ENCODE measurements at places on chromosomes 12 and 14.

- DNase-seq: no peak
These were observed 65.8 kb downstream of the RIC8B start for GRCh38 chr12:106840243-106840642.

GRCh38 chr12:32397696-32398095, 1.7 kb upstream of the FGD4 start:
- no peak for DNase-seq

DNA sequence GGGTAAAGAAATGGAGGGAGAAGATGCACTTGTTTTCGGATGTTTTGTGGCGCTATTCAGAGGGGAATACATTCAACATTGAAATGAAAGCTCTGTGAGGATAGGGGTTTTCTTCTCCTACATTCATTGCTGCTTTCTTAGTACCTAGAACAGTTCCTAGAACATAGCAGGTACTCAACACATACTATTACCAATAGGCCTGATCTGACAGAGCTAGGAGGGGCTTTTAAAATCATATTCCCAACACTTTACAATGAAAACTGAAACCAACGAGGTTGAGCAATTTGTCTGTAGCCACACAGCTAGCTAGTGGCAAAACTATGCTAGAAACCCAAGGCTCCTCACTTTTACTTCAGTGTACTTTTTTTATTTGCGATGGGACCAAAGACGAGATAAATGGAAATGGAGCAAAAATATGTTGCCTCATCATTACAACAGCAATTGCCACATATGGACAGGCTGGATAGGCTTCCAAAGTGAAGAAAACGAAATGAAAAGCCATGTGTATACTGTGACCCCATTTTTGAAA, 23.1 kb upstream of the IL22 start:
- DNase-seq: no peak

DNA sequence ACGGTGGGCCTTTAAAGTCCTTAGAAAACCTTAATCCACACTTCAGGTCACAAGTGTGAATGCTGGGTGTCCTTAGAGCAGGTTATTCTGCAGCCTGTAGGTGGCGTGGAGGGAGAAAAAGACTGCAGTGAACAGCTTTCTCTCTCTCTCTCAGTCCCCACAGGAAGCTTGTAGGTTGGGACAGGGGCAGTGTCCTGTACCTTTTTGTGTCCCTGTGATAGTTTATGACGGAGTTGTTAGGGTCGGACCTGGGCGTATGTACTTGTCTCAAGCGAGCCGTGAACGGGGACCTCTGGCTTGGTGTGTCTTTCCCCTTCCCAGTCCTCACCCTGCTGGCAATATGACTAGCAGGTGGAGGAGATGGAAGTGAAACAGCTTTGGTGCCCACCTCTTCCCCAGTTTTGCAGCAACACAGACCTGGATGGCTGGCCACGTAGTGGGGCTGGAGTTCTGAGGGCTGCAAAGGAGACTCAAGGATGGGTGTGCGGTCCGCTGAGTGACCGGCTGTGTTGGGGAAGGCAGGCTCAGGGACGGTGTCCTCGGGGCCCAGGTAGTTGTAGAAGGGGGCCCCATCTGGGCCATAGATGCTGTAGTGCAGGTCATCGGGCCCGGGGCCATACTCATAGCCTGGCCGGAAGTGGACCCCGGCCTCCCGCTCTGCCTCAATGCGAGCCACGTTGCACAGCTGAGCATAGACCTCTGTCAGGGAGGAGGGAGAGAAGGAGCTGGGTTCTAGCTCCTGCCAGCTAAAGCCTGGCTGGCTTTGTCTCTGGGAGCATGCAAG, 8.9 kb downstream of the ISCA2 start:
- no peak for DNase-seq

DNA sequence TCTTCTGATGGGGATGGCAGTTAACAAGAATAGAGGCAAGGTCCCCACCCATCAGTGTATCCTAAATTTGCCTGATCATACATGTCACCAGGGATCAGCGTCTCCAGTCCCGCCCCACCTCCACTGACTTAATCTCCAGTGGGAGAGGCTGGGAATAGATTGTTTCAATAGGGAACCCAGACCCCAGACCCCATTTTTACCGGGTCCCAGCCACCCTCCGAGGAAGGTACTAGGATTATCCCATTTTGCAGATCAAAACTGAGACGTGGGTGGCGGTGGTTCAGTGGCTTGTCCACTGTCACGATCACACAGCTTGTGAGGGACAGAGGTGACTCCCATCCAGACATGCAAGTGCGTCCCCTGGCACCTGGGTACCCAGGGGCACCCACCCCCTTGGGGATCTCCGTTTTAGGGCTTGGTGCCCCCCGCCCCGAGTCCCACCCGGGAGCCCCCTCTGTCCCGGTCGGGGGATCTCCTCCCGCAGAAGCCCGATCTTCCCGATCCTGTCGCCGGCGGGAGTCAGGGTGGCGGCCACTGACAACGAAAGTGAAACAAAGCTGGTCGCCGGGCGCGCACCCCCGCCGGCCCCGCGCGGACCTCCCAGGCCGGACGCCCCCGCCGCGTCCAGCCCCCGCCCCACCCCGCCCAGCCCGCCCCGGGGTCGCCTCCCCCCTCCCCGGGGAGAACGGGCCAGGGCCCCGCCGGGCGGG, 523 bp downstream of the WSB2 start:
- DNase-seq: no peak

GRCh38 chr12:98909746-98910145, 264.7 kb downstream of the APAF1 start:
- no peak for DNase-seq

- DNase-seq: peak; percentile 50
These were observed 2.1 kb upstream of the INHBE start for GRCh38 chr12:57452937-57453509.

DNA sequence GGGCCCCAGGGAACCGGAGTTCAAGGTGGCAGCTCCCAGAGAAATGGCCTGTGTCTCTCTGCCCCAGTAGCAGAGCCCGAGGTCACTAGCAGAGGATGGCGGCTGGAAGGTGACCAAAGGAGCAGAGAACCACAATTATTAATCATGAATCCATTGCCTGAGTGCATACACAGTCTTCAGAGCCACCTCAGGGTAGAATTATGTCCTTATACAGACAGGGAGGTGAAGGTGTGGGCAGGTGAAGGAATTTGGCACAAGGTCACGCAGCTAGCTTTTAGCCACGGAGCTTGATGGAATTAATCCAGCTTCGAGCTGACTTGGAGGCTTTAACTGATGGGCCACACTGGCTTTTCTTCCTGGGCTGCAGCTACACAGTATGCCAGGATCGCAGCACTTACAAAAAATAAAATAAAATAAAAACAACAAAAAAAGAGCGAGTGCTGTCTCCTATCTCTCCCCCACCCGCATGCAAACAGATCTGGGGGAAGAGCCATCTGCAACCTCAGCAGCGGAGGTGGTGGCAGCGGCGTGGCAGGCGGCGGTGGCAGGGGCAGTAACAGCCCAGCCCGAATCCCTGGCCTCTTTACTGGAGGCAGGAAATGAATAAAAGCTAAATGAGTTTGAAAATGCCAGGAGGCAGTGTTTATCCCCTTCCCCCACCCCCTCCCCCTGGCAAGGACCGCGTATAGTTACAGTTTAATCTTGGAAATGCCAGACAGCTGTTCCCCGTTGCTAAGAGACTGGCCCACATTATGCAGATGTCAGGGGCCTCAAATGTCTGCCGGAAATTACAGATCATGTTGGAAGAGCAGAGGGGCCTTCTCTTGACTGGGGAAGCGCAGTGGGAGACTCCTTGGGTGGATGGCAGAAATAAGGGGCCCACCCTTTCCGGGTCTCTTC, 93.5 kb downstream of the LRRC74A start:
- peak; percentile 27 for DNase-seq

DNA sequence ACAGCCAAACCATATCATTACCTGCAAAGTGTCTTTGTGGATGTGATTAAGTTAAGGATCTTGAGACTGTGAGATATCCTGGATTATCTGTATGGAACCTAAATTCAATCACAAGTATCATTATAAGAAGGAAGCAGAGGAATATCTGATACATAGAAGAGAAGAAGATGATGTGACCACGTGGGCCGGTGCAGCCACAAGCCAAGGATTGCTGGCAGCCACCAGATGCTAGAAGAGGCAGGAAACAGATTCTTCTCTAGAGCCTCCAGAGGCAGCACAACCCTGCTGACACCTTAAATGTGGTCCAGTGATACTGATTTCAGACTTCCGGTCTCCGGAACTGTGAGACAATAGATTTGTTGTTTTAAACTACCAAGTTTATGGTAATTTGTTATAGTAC, 6.1 kb upstream of the IFI27L2 start:
- DNase-seq: no peak

GRCh38 chr14:74852922-74853530, 22.9 kb downstream of the PROX2 start:
- no peak for DNase-seq

DNA sequence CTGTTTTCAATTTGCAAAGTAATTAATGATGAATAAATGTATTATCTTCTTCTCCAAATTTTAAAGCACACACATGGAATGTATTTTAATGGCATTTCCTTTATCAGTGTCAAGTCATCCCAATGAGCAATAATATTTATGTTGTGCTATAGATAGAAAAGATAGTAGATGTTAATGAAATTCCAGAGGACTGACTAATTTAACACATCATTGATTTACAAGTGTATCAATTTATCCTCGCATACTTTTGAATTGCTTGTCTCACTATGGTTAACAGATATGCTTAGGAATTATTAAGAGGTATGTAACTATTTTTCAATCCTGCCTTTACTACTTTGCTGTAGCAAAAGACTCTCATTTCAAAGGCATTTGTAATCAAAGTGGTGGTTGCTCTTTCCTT, 842.9 kb downstream of the SLC6A15 start:
- no peak for DNase-seq

DNA sequence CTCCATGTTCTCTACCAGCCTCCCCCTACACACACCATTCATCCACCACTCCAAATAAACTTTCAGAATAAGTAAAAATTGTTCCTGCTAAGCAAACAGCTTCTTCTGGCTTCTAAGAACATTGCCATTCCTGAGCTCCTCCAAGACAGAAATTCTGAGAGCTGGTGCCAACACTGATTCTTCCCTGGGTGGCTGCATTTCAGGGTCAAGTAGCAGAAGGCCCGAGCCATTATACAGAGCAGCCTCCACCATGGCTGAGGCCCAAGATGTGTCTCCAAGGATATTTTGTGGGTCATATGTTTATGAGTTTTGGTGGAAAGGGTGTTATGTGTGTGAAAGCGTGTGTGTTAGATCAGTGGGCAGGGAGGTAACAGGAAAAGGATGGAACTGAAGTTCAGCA, 3.5 kb upstream of the RND1 start:
- DNase-seq: no peak

GRCh38 chr14:91337699-91338335, 79.8 kb downstream of the CCDC88C start:
- no peak for DNase-seq

- DNase-seq: no peak
These were observed 374.7 kb downstream of the KCNH5 start for GRCh38 chr14:62670526-62670925.

GRCh38 chr14:55398679-55399078, 13.0 kb downstream of the ATG14 start:
- peak; percentile 31 for DNase-seq

- DNase-seq: peak; percentile 100
These were observed 96.1 kb downstream of the CRADD start for GRCh38 chr12:93773122-93773871.

DNA sequence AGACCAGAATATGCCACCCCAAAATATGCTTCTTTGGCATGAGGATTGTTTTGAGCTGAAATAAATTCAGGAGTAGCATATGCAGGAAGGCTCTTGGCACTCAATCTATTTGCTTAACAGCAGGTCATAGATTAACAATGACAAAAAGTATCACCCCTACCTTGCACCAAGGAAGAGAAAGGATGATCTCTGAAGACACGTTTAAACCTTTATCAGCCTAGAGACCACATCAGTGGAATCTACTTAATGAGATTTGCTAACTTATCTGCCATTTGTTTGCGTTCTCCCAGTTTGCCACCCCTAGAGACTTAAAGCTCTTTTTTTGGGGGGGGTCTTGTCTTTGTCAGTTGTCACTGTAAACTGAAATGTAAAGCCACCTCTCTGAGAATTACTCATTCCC, 1278.7 kb upstream of the USP15 start:
- no peak for DNase-seq

- no peak for DNase-seq
These were observed 345.0 kb downstream of the FOXG1 start for GRCh38 chr14:29111554-29111953.

GRCh38 chr12:75964150-75964549, 67.4 kb downstream of the PHLDA1 start:
- no peak for DNase-seq

DNA sequence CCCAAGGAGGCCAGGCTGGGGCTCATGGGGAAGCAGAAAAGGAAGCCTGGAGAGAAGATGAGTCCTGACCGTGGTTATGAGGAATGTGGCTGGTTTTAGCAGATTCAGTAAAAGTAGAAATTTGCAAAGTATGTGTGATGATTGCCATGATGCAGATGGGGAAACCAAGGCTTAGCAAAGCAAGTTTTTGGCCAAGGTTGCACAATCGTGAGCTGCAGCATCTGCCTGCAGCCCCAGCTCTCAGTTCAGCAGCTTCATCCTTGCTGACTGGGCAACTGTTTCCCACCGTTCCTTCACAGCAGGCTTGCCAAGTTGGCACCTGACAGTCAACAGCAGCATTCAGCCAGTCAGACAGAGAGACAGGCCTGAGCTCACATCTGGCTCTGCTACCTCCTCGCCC, 656.7 kb downstream of the MED13L start:
- no peak for DNase-seq
